ENCODE measurements at places on chromosomes 6 and 20.
A peak's percentile ranks its signal among the peaks of the same experiment; 100 is the strongest.

GRCh38 chr6:107179004-107179403, 63.7 kb upstream of the BEND3 start:
- no peak for DNase-seq

DNA sequence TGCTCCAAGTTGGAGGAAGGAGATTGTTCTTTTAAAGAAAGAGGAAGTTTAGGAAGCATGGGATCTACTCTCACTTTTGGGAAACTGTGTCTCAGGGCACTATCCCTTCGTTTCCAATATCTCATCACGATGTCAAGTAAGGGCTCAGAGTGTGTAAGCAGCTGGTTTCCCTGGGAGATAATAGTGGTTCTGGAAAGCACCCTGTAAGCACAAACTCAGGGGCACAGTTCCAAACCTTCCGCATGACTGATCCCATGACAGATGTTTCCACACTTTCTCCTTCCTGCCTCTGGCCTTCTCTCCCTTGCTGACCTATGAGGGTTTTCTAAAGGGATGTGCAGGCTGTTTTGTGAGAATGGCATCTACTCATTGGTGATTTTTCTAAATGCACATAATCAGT, 33.9 kb downstream of the ADTRP start:
- DNase-seq: no peak

- no peak for DNase-seq
These were observed 861 bp upstream of the NHSL1 start for GRCh38 chr6:138500045-138500665.

DNA sequence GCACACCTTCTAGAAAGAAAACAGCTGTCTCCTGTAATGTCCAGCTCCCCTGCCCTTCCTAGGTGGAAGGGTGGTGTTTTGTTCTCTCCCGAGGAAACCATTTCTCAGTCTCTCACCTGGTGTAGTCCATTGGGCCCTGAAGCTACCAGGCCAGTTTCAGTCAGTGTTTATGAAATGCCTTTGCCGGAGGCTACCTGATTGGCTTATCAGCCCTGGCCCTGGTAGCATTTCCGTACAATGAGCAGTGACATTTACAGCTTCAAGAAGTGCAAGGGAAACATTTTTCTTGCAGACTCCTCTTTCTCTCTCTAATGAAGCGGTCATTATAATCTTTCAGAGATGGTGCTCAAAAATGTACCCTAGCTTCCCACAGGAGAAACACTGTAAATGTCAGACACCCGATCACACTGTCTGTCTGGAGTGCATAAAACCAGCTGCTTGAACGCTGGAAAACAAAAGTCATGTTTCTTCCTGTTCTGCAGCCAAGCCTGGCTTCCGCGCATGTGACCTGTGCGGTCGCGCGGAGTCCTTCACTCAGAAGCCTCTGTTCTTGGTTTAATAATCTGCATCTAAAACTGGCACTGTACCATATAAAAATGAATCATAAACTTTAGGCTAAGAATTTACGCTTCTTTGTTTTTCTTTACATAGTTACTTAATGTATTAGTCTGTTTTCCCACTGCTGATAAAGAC, 28.4 kb upstream of the SAYSD1 start:
- peak; percentile 32 for DNase-seq

GRCh38 chr6:34688956-34689355, 7.6 kb downstream of the ILRUN start:
- DNase-seq: no peak

- DNase-seq: peak; percentile 23
These were observed 79.7 kb upstream of the SYNDIG1 start for GRCh38 chr20:24389686-24390085.

DNA sequence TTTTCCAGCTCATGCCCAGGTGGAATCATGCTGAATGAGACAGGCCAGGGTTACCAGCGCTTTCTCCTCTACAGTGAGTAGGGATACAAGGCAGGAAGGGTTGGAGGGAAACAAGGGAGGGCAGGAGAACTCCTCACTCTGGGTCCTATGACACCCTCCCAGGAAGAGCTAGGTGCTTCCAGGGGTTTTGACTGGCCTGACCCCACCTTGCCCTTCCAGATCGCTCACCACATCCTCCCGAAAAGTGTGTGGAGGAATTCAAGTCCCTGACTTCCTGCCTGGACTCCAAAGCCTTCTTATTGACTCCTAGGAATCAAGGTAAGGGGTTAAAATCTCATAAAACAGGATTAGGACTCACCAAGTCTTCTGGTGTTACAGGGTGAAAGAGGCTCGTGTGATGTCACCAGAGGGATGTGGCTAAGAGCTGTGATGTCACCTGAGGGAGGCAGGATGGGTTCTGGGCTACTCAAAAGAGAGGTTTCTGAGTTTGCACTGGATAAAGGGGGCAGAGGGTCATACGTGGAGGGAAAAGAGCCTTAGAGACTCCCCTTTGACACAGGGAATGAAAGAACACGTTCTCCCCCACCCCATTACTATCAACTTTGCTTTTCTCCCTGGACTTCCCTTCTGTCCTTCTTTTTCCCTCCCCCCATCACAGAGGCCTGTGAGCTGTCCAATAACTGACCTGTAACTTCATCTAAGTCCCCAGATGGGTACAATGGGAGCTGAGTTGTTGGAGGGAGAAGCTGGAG, 1.9 kb downstream of the APOM start:
- DNase-seq: no peak

DNA sequence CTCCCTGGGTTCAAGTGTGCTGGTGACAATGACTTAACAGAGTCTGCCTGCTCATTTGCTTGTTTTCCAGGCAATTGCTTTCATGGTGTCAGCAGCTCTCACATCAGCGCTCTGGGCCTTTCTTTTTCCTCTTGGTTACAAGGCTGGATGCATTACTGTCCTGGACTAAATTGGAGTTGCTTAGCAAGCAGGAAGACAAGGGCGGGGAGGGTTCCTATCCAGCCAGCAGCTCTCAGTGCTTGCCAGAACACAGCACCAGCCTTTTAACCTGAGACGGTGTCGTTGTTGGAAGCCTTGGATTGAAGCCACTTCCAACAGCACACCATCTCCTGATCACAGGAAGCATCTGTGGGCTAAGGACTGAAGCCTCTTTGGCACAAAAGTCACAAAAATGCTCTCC, 606.9 kb downstream of the CDH26 start:
- no peak for DNase-seq

- DNase-seq: no peak
These were observed 62.4 kb downstream of the HS3ST5 start for GRCh38 chr6:114280239-114280982.

- no peak for DNase-seq
These were observed 826 bp upstream of the PYGB start for GRCh38 chr20:25247000-25247517.

GRCh38 chr6:159974932-159975331, 6.0 kb downstream of the IGF2R start:
- no peak for DNase-seq

- DNase-seq: no peak
These were observed 47.7 kb upstream of the SMOC2 start for GRCh38 chr6:168393126-168393870.

- DNase-seq: no peak
These were observed 11.1 kb downstream of the GLP1R start for GRCh38 chr6:39059496-39060310.

DNA sequence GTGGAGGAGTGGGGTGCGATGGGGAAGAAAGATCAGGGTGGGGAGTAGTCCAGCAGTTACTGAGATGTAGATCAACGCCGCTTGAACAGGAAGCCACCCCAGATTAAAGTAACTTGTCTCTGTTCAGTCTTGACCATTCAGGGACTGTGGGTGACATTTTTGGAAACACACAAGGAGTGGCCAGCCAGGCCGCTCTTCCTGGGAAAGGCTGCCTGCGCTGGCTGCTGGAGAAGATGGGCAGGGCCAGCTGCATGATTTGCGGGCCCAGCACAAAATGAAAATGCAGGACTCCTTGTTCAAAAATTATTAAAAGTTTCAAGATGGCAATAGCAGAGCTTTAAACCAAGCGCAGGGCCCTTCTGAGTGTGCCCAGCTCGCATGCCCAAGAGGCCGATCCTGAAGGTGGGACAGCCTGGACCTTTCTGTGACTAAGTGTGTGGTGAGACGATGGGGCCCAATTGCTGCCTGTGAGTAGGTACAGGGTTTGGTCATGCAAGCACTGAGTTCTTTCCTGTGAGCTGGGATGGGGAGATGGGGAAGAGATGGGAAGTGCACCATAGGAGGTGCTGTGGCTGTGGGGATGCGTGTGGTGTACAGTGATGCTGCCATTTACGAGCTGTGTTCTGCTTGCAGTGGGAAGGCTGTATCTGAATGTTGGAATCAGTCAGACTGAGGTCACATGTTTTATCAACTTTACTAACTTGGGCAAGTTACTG, 51.3 kb downstream of the DAAM2 start:
- no peak for DNase-seq

DNA sequence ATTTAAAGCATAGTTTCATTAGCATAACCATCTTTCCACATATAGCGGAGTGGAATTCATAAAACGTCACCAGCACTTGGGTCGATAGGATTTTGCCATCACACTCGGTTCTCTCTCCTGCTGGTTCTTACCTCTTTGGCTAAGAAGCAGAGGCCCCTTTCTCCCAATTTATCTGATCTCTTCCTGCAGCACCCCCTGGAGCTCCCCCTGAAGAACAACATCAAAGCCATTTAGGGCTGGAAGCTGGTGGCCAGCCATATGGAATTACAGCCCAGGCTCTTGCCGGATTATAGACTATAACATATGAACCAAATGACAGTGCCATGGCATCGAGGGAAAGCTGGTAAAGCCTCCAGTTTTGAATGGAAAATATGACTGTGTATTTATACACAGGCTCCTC, 6.4 kb upstream of the KIF6 start:
- DNase-seq: no peak

DNA sequence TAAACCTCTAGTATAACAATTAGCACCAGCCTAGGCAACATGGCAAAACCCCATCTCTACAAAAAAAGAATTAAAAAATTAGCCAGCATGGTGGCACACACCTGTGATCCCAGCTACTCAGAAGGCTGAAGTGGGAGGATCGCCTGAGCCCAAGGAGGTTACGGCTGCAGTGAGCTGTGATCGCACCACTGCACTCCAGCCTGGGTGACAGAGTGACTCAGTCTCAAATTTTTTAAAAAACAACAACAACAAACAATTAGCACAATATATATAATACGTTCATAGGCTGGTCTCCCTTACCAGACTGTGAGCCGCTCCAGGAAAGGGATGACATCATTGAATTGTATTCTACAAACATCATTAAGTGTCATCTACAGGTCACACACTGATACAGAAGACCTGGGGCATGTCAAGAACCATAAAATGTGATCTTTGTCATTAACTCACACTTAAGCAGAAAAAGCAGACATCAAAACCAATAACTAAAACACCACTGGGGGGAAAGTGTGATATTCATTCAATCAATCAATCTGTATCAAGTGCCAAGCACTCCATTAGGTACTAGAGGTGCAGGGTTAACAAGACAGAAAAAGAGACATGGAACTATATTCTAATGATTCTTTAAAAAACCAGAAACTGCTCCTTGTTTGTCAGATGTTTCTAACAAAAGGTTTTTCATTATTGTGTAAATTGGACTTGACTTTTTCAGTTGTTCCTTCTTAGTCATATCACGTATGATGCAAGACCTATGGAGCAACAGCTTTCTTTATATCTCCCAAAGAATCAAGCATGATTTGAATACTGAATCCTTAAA, 17.8 kb downstream of the MAP3K5 start:
- DNase-seq: no peak

DNA sequence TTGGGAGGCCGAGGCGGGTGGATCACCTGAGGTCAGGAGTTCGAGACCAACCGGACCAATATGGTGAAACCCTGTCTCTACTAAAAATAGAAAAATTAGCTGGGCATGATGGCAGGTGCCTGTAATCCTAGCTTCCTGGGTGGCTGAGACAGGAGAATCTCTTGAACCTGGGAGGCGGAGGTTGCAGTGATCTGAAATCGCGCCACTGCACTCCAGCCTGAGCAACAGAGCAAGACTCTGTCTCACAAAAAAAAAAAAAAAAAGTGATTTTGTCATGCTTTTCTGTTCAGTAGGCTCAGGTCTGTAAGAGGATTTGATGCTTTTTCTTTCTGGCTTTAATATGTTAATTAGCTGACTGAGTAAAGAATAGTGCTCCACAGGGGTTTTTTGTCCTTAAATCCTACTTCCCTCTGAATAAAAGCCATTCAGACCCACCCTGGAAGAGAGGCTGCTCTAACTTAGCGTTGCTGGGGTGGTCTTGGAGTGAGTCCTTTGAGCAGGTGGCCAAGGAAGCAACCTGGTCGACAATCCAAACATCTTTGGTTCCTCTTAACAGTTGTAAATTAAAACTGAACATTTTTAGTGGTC, 19.0 kb downstream of the MCM8 start:
- no peak for DNase-seq

DNA sequence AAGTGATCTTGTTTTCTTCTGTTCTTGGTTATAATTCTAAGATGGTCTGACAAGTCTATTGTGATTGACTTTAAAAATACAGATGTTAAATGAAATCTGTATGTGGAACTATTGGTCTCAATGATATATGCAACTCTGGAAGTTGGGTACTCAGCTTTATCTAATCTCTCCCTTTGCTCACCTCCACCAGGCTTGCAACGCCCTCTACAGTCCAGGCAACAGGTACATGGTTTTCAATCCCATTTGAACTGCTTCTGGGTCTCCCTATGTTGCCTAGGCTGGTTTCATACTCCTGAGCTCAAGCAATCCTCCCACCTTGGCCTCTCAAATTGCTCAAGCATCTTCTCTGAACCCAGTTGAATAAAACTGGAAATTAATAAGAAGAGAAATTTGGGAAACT, 25.6 kb upstream of the HLA-DQB1 start:
- DNase-seq: peak; percentile 48

DNA sequence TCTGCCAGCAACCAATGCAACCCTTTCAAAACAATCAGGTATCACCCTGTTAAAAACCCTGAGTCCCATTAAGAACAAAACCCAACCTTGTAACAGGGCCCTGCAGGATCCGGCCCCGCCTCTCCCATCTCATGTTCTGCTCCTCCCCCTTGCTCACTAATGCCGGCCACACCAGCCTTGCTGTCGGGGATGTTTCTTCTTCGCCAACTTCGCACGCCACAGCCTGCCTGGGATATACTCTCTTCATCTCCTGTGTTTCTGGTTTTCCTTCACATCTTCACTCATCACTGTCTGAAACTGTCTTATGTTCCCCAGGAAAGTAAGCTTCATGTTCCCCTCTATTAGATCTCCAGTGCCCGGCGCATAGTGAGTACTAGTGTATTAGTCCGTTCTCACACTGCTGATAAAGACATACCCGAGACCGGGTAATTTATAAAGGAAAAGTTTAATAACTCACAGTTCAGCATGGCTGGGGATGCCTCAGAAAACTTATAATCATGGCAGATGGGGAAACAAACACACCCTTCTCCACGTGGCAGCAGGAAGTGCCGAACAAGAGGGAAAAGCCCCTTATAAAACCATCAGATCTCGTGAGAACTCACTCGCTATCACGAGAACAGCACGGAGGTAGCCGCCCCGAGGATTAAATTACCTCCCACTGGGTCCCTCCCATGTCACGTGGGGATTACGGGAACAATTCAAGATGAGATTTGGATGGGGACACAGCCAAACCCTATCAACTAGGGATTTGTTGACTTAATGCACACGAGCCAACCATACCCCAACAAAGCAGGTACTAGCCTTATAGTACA, 5.1 kb downstream of the TP53RK start:
- DNase-seq: no peak

DNA sequence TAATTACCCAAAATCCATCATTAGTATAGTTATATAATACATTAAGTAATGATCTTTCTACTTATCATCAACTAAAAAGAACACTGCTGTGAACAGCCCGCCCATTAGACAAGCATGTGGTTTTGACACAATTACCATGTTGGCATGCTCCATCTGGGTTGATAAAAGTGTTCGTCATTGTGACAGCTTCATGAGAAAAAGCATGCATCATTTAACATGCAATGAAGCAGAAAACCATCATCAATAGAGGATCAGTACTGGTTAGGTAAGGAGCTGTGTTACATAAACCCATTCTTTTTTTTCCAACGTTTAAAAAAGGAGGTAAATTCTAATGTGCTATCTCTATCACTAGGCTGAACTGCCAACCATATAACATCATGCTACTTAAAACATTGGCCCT, 101.9 kb downstream of the EPB41L2 start:
- DNase-seq: no peak

Data from activated T-cell treated with anti-CD3 and anti-CD28 coated beads, Interleukin-2, amount 50 U/mL, for 1 hour (primary cell).